Subcutaneous preadipocyte (primary cell): ENCODE measurements at places on chromosomes 16 and 17. TPM values are rescaled to one million over a fixed set of nuclear protein-coding genes. Genes with fewer than 3 reads are reported as not detected.

The MT3 gene
- not detected in 2 replicates for total RNA-seq

The RDM1 gene
- total RNA-seq, result 0.37 TPM in 1 of 2 replicates, not detected in the other

The PARD6A gene
- total RNA-seq, result 0.59 and 1.1 TPM in 2 replicates

The KRTAP4-4 gene
- not detected in 2 replicates for total RNA-seq

The BCL6B gene
- total RNA-seq, result under 0.01 TPM in 2 replicates

The PLEKHM1 gene
- 23.9 and 27.8 TPM in 2 replicates for total RNA-seq

The CD68 gene
- 39.7 and 53.0 TPM in 2 replicates for total RNA-seq

The CEP295NL gene
- 2.9 and 3.7 TPM in 2 replicates for total RNA-seq

The SENP3 gene
- total RNA-seq, result 69.1 and 70.0 TPM in 2 replicates

The KRTAP1-5 gene
- 1.1 and 1.6 TPM in 2 replicates for total RNA-seq

The PPM1E gene
- total RNA-seq, result under 0.01 TPM in 1 of 2 replicates, not detected in the other

The PTX4 gene
- total RNA-seq, result under 0.01 and 0.39 TPM in 2 replicates

The TSPOAP1 gene
- total RNA-seq, result under 0.01 TPM in 1 of 2 replicates, not detected in the other

The SPNS3 gene
- not detected in 2 replicates for total RNA-seq

The ACSM2A gene
- not detected in 2 replicates for total RNA-seq

The ARL17B gene
- 2.9 and 4.3 TPM in 2 replicates for total RNA-seq

The TBC1D3C gene
- total RNA-seq, result not detected in 2 replicates
